ENCODE measurements at places on chromosomes 6 and 20. TPM values are rescaled to one million over a fixed set of nuclear protein-coding genes. Genes with fewer than 3 reads are reported as not detected.

CLPSL1 gene
- total RNA-seq, result not detected

SLC18B1 gene
- 8.9 TPM for total RNA-seq

ZBTB46 gene
- total RNA-seq, result 13.8 TPM

- no peaks in the 10 kb centered on the region for H3K27me3 ChIP-seq
- ATAC-seq, result no peak
- no peaks in the 10 kb centered on the region for H3K4me1 ChIP-seq
- no peak overlapping the region for H3K27ac ChIP-seq
- no peaks in the 10 kb centered on the region for H3K36me3 ChIP-seq
Measured at GRCh38 chr6:162230147-162230752, 497.3 kb downstream of the PRKN start.

DNA sequence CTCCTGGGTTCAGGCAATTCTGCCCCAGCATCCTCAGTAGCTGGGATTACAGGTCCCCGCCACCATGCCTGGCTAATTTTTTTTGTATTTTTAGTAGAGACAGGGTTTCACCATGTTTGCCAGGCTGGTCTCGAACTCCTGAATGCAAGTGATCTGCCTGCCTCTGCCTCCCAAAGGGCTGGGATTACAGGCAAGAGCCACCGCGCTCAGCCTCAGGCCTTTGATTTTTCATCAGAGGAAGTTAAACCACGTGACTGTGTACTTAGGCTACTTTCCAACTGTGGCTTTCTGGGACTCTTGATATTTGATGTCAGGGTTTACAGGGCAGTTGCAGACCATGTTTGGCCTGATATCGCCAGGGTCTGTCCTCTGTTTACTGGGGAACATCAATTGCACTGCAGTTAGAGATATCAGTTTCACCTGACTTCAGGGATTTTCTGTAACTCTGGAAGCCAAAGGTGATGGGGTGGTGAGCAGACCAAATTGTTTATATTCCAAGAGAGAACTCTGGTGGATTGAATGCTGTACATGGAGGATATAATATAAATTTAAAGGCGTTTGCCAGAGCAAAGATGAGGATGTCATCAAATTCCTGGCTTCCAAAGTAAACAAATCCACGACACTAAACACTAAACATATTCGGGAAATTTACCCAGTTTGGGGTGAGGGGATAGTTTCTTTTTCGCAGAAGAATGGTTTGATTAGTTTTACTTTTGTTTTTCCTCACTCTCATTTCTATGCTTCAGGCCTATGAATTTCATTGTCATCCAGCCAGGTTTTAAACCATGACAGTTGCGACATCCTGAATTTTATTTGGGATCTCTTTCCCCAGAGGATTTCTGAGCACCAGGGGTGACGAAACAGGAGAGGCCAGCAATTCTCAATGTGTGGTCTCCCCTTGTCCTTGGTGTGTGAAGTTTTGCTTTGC lies 4.2 kb downstream of the PSMF1 start:
- peaks cover 3% of the 10 kb centered on the region for H3K36me3 ChIP-seq
- peaks cover 28% of the 10 kb centered on the region for H3K4me1 ChIP-seq
- no peaks in the 10 kb centered on the region for H3K27me3 ChIP-seq
- ATAC-seq, result no peak
- no peak overlapping the region for H3K27ac ChIP-seq

DNA sequence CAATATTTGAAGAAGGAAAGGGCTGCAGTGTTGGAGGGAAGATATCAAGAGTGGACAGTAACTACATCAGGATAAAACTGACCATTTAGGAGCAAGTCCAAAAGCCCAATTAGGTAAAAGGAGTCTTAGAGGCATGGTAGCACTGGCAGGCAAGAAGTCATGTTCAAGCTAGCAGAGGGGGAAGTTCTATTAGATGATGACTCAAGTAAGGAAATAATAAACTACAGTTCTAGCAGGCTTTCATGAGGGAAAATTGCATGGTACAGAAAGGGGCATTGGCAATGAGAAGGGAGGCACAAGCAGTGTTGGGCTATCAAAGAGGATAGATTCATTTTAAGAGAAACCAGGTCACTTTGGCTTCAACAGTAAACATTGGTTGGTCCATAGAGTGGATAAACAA lies 156.1 kb upstream of the PTPRK start:
- no peaks in the 10 kb centered on the region for H3K4me1 ChIP-seq
- no peaks in the 10 kb centered on the region for H3K36me3 ChIP-seq
- H3K4me3 ChIP-seq, result no peak overlapping the region
- no peak for ATAC-seq
- no peak overlapping the region for H3K27ac ChIP-seq

- no peaks in the 10 kb centered on the region for H3K4me1 ChIP-seq
- H3K27ac ChIP-seq, result no peak overlapping the region
- no peaks in the 10 kb centered on the region for H3K27me3 ChIP-seq
- no peak overlapping the region for H3K4me3 ChIP-seq
- no peaks in the 10 kb centered on the region for H3K36me3 ChIP-seq
Measured at GRCh38 chr20:18780385-18781130, 33.0 kb upstream of the SCP2D1 start.

DNA sequence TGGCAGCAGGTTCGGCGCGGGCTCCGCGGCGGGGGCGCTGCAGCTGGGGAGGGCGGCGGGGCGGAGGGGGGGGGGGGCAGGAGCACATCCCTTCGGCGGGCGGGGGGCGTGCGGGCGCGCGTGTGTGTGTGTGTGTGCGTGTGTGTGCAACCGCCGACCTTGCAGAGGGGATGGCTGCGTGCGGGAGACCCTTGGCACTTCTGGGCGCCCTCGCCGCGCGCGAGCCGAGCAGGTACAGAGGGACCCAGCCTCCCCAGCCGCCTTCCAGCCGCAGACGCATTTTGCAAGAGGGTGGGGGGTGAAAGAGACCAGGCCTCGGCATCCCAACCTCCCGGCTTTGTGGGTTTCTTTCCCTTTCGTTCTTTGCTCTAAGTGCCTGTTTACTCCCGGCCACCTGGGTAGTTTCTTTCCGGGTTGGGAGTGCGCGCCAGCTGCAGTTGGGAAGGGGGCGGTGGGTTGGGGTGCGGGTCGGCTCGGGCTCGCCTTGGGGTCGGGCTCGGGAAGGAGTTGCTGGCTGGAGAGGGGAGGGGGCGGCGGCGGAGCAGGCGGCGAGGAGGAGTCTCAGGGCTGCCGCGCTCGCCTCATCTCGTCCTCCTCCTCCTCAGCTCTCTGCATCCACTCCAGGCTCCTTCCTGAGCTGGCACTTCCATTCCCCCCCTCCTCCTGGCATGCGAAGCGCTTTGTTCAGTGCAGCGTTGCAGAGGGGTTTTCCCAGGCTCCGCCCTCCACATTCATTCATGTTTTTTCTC lies 620 bp downstream of the HIVEP1 start:
- no peaks in the 10 kb centered on the region for H3K27me3 ChIP-seq
- no peak for ATAC-seq
- H3K4me1 ChIP-seq, result peaks cover 12% of the 10 kb centered on the region
- H3K36me3 ChIP-seq, result peaks cover 22% of the 10 kb centered on the region
